ENCODE measurements at places on chromosomes 4 and X.
A peak's percentile ranks its signal among the peaks of the same experiment; 100 is the strongest.

- DNase-seq = no peak
Observed at GRCh38 chr4:162535121-162535520, 371.3 kb upstream of the FSTL5 start.

DNA sequence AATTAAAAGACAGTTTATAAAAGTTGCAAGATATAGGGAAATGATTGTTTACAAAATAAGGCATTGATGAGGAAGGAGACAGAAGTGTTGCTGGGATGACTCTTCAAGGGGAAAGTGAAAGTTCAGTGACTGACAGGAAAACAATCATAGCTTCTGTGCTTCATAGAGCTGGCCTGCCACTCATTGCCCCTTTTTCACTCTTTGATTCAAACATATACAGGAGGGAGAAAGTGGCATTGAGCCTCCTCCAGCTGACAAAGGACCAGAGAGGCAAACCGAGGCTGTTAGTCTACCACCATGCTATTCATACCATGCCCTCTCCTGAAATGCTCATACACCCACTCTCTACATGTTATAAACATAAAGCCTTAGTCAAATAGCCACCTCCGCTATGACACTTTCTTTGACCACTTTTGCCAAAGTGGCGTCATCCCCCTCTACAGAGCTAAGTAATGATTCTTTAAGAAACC lies 79.2 kb upstream of the ATOH1 start:
- no peak for DNase-seq

DNA sequence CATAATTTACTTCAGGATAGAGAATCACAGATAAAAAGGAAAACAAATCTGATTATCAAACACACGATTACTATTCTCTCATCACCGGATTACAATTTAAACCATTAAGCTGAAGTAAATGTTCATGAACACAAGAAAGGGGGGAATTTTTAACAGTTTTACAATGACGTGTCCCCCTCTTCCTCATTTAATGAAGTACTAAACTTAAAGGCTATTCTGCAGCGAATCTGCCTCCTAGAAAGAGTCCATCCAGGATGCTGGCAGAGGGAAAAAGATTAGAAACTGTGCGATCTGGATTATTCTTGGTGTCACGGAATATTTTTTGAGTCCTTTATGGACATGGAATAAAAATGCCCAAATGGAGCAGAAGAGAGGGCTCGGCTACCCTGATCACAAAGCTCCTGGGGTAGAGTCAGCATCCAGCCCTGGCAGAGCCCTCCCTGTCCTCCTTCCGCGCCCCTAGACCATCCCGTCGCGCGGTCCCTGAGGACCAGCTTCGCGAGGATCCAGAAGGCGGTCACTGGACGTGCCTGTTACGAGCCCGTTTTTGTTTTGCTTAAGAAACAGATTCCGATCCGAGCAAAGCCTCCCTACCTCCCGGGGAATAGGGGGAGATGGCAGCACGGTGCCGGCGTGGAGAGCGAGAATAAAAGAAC lies 1.2 kb downstream of the ELF2 start:
- DNase-seq = no peak

DNA sequence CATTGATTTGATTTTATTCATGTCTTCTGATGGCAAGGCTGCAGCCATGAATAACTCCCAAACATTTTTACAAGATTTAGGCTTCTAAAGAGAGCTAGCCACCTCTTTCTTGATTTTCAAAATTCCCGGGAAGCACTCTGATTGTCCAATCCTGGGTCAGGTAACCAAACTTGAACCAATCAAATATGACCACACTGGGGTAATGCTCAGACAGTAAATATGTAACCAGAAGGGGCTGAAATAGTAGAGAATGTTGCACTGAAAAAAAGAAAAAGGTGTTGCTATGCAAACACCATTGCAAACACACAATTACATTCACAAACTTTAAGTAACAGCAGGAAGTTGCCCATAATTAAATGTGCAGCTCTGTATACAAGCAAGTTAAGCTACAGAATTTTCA lies 112.9 kb upstream of the IQCM start:
- DNase-seq = no peak

DNA sequence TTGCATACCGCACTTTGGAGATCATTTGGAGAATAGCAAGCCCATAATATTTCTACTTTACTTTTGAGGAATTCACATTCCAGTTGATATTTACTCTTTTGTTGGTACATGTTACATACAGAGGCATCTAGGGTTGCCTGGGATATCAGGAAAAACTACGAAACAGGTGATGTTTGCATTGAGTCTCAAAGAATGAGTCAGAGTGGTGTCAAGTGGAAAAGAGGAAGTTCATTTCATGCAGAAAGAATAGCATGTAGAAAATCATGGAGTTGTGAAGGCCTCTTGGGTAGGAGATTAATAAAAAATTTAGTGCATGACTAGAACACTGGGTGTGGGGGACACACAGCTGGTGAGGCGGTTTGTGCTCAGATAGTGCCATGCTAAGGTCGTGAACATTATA lies 33.5 kb upstream of the ELOVL6 start:
- DNase-seq = no peak

GRCh38 chr4:112381996-112382692 lies 85.0 kb downstream of the ALPK1 start:
- DNase-seq = no peak

DNA sequence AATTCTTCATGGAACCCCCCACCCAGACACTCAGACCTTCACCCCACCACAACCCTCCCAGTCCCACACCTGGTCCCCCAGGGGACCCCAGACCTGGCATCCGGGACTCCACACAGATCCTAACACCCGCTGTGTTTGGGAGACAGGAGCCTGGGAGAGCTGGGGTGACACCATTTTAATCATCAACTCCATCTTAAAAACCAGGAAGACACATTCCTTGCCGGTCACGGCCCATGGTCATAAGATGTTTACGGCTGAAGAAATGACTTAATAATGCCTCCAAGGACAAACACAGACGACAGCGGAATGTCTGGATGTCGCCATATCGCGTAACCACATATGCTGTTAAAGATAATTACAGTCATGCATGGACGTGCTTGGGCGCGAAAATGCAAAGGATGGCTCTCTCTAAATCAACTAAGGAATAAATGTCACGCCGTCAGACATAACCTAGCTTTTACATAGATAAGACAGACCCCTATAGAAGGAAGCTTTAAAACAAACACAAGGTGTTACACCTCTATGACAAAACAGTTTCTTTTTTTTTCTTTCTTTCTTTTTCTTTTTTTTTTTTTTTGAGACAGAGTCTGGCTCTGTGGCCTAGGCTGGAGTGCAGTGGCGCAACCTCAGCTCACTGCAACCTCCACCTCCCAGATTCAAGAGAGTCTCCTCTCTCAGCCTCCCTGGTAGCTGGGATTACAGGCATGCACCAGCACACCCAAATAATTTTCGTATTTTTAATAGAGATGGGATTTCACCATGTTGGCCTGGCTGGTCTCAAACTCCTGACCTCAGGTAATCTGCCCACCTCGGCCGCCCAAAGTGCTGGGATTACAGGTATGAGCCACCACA lies 2.1 kb upstream of the DHRSX start:
- no peak for DNase-seq

DNA sequence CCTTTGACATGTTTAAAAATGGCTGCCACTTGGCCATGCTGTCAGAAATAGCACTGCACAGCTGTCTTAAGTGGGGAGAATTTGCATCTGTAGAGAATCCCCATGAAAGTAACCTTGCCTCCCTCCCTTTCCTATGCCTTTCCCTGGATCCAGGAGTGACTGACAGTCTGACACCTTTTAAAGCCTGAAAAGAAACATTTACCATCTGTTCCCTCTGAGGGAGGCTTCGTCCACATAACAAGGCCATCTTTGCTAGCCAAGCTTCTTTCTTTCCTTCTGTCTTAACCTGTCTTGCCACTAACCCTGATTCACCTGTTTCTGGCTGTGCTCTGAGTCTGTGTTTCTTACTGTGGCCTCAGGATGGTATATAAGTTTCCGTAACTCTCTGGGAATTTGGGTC lies 21.3 kb upstream of the AADAT start:
- DNase-seq = no peak

GRCh38 chr4:139986106-139986505 lies 167.9 kb downstream of the MAML3 start:
- DNase-seq = no peak

- DNase-seq = no peak
Observed at GRCh38 chrX:45031830-45032378, 158.9 kb downstream of the KDM6A start.

DNA sequence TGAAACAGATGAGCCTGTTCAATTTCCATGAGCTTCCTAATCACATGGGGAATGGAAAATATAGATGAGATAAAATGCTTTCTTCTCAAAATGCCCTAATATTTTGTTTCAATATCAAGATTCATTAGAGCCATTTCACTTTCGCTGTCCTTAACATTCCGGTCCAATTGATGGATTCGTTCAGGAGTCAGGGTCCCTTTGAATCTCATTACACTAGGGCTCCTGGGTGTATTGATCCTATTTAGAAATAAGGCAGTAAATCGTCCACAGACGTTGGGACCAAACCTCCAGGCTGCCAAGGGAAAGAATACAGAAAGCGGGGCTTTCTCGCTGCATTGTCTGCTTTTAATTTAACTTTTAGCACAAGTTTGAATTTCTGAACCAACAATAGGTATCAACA lies 20.6 kb upstream of the CRMP1 start:
- DNase-seq = no peak

GRCh38 chr4:2837110-2837903 lies 6.3 kb upstream of the ADD1 start:
- no peak for DNase-seq

GRCh38 chr4:135244056-135244455 lies 1042.5 kb upstream of the PABPC4L start:
- DNase-seq = no peak

DNA sequence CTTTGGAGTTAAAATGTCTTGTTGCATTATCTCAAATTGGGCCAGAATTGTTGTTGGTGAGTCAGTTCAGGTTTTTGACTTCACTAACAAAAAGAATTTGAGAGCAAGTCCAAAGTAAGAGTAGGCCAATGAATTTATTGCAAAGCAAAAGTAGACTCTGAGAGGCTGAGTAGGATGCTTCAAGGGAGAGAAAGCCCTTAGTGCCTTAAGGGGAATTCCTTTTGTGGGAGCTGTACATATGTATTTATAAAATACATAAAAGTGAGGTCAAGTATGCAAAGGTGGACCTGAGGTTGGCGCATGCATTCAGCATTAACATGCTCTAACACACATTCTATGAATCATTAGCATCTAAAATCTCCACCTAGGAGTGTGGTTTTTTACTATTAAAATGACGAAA lies 565.4 kb downstream of the GRXCR1 start:
- DNase-seq = no peak

DNA sequence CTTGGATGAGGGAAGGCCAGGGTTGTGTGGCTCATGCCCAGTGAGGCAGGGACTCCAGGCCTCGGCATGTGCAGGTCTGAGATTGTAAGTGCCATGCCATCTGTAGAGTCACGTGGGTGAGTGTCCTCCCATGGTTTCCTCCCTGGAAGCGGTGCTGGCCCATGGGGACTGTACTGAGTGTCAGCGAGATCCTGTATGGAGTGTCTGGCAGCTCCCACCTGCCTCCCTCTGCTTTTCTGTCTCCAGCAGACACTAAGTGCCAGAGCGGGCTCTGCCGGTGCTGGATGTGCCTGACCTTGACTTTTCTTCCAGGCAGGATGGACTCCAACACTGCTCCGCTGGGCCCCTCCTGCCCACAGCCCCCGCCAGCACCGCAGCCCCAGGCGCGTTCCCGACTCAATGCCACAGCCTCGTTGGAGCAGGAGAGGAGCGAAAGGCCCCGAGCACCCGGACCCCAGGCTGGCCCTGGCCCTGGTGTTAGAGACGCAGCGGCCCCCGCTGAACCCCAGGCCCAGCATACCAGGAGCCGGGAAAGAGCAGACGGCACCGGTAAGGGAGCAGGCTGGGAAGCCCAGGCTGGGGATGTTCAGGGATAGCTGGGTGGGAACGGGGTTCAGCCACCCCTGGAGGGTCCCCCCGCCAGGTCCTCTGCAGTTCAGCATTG lies 7.6 kb downstream of the WFS1 start:
- DNase-seq = no peak

- DNase-seq = no peak
Observed at GRCh38 chr4:107629318-107629717, 90.7 kb downstream of the PAPSS1 start.

GRCh38 chr4:23500894-23501449 lies 388.9 kb downstream of the PPARGC1A start:
- no peak for DNase-seq

- DNase-seq = peak; percentile 74
Observed at GRCh38 chr4:147157860-147158701, 212.4 kb upstream of the TTC29 start.

GRCh38 chr4:8188085-8188484 lies 11.0 kb upstream of the SH3TC1 start:
- DNase-seq = no peak

GRCh38 chr4:36168127-36168878 lies 76.0 kb downstream of the ARAP2 start:
- DNase-seq = no peak

GRCh38 chrX:86066998-86067397 lies 19.6 kb upstream of the CHM start:
- no peak for DNase-seq

DNA sequence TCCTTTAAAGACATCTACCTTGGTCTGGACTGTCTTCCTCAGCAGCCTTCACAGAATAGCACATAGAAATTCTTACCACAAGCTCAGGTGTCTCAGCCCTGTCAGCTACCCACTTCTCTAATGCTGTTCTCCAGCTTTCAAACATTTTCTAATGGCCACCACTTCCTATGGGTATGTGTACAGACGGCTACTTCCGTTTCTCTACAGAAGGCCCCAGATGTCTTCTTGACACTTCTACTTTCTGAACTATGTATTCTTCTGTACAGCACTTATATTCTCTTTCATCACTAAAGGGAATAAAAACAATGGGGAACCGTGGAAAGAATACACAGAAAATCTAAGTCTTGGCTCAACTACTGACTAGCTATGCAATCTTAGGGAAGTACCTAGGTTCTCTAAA lies 13.3 kb downstream of the OPHN1 start:
- no peak for DNase-seq

GRCh38 chr4:185780472-185780871 lies 31.5 kb downstream of the SORBS2 start:
- no peak for DNase-seq

DNA sequence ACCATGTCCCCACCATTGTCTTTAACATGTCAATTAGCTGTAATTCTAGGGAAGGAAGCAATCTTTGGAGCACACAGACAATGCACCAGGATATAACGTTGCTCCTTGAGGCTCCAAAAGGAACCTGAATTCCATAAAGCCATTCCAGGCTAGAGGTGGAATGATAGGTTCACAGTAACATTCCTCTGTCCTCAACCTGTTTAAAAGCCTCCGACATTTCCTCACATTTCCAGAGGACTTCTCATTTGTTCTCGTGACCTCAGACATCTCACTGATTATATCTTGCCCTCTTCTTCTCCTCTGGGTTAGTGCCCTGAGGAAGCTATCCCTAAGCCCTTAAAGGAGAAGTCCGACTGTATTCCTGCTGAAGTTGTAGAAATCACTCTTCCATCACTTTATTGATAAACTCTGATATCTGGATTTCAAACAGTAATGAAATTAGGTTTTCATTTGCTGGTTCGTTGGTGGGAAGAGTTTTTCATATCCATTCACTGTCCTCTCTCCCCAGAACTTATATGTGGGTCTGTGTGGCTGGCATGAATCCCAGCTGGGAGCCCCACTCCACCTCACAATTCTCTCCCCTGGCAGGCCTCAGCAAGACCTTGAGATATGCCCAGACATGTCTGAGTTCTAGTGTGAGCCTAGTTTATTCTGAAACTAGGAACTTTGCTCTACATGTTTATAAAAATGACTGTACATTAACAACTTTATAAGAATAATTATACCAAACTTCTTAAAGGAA lies 44.2 kb upstream of the PRSS12 start:
- DNase-seq = no peak

All from left forelimb (tissue), 1 donor.